EL (cell line): ENCODE measurements at places on chromosomes 1 and 21.

GRCh38 chr1:27993241-27993640, 33.5 kb downstream of the XKR8 start:
- no peak for DNase-seq

- DNase-seq, result no peak
Observed at GRCh38 chr1:203031467-203031866, 5.2 kb downstream of the PPFIA4 start.

GRCh38 chr1:21337928-21338572, 47.8 kb upstream of the ECE1 start:
- DNase-seq, result peak; percentile 46

DNA sequence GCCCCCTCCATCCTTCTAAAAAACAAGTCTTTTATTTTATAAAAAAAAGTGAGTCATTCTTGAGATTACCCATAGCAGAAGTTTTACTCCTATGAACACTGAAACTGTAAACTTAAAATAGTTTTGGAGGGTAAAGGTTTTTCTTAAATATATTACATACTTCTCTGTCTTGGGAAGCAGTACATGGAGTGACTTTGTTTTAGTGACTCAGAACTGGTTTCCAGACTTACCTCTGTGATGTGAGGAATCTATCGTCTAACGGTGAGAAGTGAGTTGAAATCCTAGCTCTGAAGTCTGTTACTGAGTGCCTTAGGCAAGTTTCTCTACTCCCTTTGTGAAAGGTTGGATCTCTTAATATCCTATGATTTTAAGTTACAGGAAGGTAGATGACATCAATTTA, 176.3 kb upstream of the POU3F1 start:
- no peak for DNase-seq

DNA sequence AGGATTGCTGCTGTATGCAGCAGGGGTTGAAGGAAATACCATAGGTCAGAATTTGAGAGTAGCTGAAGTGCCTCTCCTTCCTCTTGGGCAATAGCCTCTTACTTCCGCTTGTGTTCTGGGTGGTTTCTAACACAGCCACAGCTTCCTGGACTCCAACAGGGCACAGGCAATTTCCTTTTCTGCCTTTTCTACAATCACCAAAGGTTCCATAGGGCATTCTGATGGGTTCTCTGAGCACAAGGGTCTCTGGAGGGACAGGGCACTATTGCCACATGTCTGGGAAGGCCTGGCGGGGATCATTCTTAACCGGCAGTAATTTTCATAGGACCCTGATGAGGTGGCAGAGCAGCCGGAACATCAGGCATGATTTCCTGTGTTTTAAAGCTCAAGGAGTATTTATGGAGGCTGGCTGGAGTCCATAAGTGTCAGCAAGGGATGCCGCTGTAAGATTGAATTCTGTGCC, 5.5 kb upstream of the AGTRAP start:
- DNase-seq, result peak; percentile 54

GRCh38 chr21:38631676-38632075, 133.4 kb upstream of the ERG start:
- no peak for DNase-seq

DNA sequence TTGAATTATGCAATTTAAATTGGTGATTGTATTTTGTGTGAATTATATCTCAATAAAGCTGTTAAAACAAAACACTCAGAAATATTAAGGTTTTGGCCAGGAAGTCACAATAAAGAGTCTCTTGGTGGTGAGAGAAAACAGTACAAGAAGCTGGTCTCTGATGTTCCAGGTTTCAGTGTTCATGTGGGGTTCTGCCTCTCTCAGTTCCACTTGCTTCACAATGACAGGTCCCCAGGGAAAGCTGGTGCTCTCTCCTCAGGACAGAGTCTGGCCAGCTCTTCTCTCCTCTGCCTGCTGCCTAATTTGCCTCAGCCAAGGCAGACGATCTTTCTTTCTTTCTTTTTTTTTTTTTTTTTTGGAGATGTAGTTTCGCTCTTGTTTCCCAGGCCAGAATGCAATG, 342.9 kb upstream of the PLXNA2 start:
- DNase-seq, result no peak

DNA sequence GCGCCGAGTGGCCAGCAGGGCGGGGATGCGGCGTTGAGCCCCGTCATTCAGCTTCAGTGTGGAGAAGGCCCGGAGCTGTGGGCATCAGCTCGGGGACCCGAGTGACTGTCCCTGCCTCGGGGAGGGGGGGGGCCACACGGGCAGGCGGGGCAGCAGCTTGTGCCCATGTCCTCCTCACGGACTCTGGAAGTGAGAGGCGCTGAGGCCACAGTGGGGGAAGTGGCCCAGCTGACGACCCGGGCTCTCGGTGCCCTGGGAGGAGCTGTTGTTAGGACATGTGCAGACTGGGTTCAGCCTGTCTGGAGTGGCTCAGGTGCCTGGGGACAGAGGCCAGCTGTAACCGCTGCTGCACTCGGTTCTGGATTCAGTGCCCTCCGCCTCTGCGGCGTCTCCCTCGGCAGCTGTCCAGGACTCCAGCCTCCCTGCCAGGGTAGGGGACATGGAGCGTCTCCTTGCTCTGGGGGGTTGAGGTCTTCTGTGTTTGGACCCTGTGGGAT, 71.1 kb downstream of the SKI start:
- DNase-seq, result no peak

DNA sequence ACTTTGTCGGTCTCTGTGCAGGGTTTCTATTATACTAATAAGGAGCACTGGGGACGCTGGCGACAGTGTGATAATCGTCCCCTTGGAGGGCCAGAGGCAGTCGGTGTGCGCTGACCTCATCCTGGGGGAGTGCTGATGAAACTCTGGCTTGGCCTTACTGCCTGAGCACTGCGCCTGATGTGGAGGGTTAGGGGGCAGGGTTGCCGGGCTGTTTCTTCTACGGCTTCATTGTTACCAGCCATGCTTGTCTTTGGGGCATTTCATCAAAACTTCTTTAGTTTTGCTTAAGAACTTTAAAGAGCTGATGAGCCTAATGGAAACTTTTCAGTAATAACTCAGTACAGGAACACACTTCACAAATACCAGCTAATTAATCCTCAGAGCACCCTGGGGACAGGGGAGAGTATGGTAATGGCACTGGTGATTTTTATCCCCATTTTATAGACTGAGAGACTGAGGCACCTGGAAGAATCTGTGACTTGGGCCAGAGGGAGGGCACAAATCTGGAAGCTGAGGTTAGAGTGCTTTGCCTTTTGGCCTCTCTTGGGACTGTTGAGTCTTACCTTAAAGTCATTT, 81.8 kb downstream of the PEX14 start:
- no peak for DNase-seq

DNA sequence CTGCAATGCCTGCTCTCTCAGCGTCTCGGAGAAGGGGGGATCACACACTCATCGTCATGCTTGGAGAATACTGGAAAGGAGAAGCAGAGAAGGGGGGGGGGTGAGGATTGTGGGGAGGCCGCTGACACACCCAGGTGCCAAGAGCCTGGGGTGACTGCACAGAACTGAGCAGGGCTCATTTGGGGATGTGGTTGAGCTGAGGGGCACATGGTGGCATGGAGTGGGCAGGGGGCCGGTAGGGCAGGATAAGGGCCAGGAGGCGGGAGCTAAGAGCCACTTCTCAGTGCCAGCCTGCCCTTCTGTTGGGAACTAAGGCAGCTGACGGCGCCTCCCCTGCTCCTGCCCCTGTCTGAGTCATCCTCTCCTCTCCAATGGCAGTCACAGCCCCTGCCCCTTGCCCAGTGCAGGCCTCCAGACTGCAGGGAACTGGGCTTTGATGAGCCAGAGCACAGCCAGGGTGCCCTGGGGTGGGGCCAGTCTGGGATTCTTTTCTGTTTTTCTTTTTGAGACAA, 27.2 kb downstream of the MRPL37 start:
- DNase-seq, result peak; percentile 75

DNA sequence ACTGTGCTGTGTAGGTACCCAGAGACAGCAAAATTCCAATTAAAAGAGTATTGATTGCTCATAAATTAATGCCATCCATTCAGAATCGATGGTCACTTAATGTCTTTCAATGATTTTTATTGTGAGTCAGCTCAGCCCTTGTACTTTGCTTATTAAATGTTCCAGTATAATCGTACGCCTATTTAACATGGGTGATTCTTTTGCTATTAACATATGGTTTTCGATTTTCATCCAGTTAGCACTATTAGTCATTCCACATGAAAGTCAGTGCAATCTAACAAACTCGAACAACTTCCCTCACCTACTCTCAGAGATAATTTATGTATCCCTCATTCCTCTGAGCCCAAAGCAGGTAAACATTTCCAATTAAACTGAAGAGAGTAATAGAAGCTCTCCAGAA, 109.6 kb upstream of the APP start:
- DNase-seq, result no peak

DNA sequence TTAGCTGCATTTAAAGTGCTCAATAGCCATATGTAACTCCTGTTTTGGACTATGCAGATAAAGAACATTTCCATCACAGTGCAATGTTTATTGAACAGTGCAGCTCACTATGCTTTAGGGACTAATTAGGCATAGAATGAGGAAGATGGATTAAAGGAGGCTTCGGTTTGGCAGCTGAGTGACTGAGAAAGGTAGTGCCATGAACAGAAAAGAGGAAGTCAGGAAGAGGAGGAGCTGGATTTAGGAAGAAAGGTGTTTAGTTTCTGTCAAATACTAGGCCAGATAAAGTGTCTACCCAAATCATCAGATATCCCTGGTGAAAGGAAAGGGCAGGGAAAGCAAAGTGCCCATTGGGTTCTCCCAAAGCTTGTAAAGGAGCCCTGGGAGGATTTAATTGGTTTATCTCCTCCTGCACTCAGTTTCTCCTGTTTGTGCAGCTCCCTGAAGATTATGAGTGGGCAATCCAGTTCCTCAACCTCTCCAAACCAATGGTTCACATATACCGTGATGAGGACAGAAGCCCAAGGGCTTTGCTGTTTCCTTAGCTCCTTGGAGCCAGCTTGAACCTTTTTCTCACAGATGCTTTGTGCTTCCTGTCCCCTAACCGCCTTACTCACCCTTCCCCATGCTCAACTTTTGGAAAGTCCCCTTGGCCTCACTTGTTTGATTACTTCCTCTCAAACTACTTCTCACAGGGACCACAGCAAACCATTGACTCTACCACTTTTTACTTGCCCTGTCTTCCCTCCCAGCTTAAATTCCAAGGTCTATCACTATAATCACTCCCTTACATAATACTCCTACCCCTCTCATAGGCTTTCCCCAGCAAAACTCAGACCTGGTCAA, 3.5 kb upstream of the RAP1A start:
- DNase-seq, result no peak

DNA sequence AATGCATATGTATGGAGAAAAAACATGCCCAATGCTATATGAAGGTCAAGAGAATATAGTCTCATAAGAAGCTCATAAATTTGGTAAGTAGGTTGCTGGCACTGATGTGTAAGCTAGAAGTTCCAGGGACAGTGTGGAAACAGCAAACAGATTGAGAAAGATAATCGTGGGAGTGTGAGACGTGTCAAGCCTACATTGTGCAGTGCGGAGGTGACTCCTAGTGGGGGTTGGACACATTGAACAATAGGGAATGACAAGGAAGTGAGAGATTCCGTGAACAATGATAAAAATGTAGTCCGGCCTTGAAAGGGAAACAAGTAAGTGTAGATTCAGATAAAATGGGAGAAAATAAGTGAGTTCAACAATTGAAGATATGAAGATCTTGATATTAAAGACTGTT, 788.4 kb upstream of the PRMT6 start:
- no peak for DNase-seq

DNA sequence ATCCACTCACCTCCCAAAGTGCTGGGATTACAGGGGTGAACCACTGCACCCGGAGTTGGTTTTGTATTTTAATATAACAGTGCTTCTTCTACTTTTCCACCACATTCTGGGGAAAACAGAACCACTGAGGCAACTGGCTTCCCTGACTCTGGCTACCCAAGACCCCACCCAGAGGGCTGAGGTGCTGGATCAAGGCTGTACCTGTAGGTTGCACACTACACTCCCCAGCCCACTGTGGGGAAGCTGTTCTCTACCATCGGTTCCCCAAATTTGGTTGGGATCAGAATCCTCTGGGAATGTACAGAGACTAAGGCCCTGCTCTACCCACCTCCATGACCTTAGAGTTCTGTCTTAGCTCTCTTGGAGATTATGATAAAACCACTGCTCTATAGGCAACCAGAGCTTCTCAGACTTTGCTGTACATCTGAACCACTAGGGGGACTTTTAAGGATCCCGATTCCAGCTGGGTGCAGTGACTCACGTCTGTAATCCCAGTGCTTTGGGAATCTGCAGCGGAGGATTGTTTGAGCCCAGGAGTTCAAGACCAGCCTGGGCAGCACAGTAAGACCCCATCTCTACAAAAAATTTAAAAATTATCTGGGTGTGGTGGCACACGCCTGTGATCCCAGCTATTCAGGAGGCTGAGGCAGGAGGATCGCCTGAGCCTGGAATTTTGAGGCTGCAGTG, 51.6 kb downstream of the GNG4 start:
- DNase-seq, result peak; percentile 60

GRCh38 chr21:21039624-21040170, 41.5 kb downstream of the NCAM2 start:
- DNase-seq, result no peak

- peak; percentile 8 for DNase-seq
Observed at GRCh38 chr21:17370916-17371315, 141.9 kb upstream of the CXADR start.

DNA sequence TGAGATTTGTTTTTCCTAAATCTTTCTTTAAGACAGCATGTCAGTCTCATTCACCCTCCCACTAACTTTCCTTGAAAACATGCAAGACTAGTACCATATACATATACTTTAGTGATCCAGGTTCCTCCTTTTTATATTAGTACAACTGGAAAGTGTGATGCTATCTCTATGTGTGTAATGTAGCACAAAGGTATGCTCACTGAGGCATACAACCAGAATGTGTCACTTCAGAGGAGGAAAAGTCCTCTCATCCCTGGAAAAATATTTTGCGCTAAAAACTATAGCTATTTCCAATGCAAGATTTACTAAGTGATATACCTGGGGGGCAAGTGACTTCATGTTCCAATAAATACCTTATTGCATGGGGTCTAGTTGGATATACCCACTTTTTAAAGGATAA, 45.9 kb downstream of the BARHL2 start:
- DNase-seq, result no peak

- no peak for DNase-seq
Observed at GRCh38 chr1:191969290-191969689, 189.0 kb upstream of the RGS18 start.

DNA sequence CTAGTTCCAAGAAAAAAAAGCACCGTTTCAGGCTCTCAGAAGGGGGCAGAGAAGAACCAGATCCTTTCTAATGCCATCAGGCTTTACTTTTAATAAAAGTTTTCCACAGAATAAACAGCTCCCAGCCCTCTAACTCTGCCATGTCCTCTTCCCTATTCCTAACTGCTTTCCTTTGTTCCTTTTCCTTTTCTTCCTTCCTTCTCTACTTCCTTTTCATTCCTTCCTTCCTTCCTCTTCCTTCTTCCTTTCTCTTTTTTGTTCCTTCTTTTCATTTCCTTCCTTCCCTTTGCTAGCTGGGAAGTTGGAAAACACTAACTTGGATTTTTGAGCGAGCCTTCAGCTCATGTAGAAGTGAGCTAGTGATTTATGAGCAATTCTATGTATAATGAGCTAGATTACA, 46.2 kb downstream of the KDM5B start:
- no peak for DNase-seq

DNA sequence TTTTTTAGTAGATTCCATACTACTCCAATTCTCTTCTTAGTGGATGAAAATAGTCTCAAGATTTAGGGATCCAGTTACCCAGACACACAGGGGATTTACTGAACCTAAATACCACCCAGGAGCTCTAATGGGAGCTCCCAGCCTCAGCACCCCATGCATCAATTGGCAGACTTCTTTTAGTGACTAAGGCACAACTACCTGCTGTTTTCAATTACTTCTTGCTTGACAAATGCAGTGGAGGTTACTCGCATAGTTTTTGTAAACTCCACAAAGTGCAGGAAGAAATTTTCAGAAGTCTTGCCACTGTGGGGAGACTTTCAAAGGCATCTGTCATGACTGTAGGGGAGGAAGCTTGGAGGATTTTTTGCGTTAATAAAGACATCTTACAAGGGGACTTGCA, 35.5 kb upstream of the MAP10 start:
- DNase-seq, result no peak
